ENCODE measurements at places on chromosomes 3 and 15.
A peak's percentile ranks its signal among the peaks of the same experiment; 100 is the strongest.

DNA sequence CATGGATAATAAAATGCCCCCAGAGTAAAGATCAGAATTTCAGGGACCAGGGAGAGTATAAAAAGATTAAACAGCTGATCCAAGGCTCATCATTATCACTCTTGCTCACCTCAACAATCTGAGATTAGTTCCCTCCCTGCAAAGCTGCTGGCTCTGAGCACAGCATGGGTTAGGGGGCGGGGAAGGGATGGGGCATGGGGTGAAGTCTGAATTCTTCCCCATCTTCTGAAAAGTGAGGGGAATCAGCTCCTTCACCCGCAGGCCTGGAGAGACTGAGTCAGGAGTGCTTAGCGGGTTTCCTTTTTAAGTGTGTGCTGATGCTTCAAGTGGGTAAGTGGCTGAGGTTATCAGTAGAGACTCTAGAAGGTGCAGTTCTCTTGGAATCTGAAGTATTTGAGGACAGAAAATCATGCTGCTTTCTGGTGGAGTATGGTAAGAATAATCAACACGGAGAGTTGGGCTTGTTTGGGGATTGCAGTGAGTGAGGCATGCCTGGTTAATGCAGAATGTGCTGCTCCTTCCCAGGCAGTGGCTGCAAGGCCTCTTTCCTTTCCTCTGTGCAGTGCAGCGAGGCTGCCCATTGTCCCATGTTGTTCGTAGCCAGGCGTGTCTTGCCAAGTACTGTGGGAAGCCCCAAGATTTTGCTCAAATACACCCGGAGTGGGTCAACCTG is 59.2 kb upstream of the TRAK1 start:
- no peak for DNase-seq

DNA sequence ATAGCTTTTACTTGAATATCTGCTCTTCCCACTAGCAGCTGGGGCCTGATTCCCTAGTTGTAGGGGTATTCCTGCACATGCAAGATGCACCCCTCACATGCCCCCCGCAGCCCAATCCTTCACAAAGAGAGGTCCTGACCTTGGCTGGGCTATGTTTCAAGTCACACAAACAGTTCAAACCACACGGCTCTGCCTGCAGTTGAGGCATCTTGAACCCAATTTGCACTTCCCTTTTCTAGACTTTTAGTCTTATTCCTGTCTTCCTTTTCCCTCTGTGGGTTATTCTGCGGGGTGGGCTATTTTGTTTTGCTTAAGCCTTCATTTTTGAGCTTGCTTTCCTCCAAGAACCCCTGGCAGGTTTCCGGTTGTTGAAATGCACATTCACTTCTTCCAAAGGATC is 13.3 kb upstream of the CCR1 start:
- DNase-seq = no peak

GRCh38 chr3:88983458-88983857 is 124.0 kb upstream of the EPHA3 start:
- no peak for DNase-seq

DNA sequence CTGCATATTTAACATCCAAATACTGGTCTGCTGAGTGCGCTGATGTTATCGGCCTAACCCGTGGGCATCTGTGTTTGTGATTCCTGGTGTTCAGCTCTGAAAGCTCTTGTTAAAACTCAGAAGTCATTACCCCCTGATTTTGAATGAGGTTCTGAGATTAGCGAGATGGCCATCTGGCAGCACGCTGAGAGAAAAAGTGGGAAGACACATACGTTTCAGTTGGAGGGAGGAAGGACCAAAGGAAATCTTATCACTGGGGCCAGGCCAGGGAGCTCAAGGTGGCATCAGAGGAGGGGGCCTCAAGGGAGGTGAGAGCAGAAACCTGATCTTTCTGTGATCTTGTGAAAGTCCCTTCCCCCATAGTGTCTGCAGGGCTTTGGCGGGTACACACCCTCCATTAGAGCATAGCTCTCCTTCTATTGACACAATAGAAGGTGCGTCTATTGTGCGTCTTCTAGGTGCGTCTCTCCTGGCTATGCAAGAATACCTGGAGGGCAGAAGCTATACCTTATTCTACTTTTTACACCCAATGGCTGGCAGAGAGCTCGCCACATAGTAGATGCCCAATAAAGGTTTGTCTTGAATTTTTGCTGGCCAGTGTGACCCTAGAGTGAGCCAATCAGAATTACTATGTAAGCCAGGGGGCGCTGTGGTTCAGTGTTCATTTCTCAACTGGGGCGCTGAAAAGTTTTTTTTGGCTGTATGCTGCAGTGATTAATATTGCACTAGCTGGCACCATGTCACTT is 182.4 kb downstream of the SHQ1 start:
- DNase-seq = no peak

GRCh38 chr3:141268306-141268705 is 36.7 kb downstream of the PXYLP1 start:
- DNase-seq = peak; percentile 18

- DNase-seq = no peak
Observed at GRCh38 chr15:42387603-42388002, 28.3 kb downstream of the CAPN3 start.
